ENCODE measurements at places on chromosomes 12 and 14.

DNA sequence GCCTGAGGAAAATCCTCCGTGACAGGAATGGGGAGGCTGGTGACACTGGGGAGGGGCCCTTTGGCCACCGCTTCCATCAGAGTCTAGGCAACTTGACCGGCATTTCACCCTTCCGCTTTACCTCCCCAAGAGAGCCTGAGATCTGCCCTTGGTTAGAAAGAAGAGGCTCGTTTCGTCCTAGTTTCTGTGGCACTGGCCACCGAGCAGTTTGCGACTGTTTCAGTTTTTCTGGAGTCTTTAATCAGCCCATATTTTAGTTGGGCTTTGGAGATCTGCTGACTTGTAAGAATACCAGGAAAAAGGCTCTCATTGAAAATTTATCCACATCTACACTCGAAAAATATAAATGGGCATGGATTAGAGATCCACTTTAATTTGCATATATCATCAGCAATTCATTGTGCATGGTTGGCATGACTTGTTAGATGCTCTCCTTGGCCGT, 414 bp upstream of the ANKS1B start:
- DNase-seq: no peak

DNA sequence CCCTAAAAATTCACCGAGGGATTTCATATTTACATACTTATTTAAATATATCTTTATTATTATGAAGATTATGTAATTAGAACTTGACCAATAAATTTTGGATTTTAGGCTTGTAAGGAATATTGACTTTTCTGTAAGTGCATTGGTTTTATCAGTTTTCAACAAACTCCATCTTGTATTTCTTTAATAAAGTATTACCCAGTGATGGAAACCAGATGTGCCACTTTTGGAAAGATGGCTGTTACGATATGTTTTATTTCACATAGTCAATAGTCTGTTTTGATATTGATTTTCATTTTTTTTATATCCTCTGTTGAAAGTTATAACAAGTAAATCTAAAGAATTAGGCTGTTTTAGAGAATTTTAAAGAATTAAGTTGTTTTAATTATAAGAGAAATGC, 1.8 kb downstream of the MON2 start:
- DNase-seq: no peak

DNA sequence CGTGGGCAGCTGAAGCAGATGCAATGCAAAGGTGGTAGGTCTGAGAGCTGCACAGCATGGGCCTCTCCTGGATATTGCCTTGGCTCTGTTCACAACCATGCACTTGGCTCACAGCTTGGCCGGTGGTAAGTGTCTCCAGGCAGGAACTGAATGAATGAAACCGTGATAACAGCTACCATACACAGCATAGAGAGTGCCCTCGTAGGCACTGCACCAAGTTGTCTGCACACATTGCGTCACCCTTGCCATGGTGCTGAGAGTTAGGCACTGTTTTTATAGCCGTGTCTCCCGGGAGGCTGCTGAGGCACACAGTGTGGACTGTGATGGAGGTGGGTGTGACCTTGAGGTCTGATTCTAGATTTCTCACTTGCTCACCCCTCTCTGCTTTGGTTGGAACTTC, 157.6 kb upstream of the VASH1 start:
- no peak for DNase-seq

DNA sequence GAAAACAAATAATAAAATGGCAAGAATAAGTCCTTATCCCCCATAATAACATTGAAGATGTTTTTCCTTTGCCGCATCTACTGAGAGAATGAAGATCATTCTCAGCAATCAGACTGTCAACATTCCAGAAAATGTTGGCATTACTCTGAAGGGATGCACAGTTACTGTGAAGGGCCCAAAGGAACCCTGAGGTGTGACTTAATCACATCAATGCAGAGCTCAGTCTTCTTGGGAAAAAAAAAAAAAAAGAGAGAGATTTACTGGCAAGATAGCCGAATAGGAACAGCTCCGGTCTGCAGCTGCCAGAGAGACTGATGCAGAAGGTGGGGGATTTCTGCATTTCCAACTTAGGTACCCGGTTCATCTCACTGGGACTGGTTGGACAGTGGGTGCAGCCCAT, 41.3 kb upstream of the OR6J1 start:
- DNase-seq: no peak

- DNase-seq: no peak
Measured at GRCh38 chr12:20319366-20319765, 49.0 kb upstream of the PDE3A start.

DNA sequence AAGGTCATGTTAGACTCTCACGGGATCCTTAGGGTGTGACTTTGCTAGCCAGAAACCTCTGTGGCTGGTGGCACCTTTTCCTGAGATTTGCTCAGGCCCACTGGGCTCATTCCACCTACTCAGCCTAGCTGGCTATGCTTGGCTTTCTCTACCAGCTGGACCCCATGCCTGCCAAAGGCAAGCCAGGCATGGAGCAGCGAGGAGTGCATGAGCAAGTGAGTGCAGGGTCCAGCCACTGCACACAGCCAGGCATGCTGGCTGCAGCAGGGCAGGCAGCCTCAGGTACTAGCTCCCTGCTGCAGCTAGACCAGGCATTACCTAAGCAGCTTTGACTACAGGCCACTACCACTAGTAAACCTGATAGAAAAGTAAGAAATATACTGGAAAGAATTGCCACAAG, 29.7 kb upstream of the PAPLN start:
- DNase-seq: no peak

DNA sequence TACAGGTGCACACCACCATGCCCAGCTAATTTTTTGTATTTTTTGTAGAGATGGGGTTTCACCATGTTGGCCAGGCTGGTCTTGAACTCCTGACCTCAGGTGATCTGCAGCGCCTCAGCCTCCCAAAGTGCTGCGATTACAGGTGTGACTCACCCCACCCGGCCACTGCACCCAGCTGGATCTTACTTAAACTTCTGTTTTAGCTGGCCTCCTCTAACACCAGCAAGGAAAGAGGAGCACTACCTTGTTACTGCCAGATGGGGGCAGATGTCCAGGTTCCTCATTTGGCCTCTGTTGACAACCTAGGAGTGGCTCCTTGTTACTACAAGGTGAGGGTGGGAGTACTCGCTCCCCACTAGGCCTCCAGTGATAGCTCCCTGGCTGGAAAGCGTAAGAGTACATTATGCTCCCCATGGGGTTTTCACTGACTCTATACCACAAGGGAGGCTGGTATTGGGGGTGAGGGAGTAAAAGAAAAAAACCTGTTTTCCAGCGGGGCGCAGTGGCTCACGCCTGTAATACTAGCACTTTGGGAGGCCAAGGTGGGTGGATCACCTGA, 13.2 kb upstream of the ARF6 start:
- DNase-seq: no peak

DNA sequence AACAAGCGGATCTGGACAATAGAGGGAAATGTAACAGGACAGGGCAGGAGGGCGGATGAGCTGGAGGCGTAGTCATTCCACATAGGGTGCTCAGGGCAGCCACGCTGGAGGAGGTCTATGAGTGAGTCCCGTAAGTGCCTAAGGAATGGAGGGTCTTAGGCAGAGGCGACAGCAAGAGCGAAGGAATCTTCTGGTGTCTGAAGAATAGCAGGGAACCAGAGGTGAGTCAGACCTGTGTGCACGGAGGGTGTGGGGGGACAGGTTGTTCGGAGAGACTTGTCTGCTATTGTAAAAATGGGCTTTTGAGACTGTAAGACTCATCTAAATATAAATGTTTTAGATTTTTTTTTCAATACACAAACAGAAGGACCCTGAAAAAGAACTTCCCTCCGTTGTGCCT, 70.6 kb downstream of the SETD3 start:
- no peak for DNase-seq

Data from stimulated activated CD4-positive, alpha-beta T cell treated with anti-CD3 and anti-CD28 coated beads, Interleukin-1b, Interleukin-23, amount 100 ng/mL, for 1 hour (primary cell).